ENCODE measurements at places on chromosomes 1 and 21.
A peak's percentile ranks its signal among the peaks of the same experiment; 100 is the strongest.

GRCh38 chr1:193303849-193304248 lies 117.4 kb upstream of the B3GALT2 start:
- DNase-seq = no peak

DNA sequence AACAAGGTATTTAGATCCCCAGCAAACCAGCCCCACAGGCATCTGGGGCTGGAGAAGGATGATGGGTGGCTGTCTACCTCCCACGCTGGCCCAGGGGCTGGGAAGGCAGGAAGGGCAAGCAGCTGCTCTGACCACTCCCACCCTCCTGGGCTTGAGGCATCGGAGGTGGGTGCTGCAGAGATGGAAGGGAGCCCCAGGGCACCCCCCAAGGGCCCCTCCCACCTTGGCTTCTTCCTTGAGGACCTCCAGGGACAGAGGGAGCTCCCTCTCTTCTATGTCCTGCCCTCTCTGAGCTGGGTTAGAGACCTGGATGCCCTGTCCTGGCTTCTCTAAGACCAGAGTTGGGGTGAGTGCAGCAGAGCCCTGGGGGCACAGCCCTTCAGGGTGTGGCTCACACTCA lies 3.1 kb downstream of the CD52 start:
- no peak for DNase-seq

- DNase-seq = no peak
Measured at GRCh38 chr1:19436716-19437476, 48.4 kb downstream of the CAPZB start.

DNA sequence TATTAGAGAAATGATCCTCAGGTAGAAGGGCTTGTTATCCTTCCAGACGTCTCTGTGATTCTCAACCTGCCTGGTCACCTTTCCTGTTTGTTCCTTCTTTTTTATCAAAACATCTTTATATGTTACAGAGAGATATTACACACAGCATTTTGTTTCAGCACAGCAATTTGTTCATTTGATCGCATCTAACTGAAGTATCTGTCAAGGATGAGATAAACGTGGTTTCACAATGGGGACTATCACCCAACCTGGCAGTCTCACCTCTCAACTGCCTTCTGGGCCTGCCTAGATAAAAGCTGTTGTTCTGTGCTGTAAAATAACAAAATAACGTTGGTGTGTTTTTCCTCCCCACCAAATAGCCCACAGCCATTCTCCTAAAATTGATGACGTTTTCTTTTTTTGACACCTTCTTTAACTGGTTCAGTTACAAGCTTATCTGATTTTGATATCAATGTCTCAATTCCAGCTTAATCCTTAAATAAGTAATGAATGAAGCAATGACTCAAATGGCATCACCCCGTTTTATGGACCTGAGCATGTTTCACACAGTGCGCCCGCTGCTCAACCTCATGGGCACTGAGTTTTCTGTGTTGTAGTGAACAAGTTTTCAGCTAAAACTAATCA lies 367.9 kb upstream of the RUNX1 start:
- no peak for DNase-seq

GRCh38 chr21:29293495-29293894 lies 5.2 kb upstream of the BACH1 start:
- no peak for DNase-seq

DNA sequence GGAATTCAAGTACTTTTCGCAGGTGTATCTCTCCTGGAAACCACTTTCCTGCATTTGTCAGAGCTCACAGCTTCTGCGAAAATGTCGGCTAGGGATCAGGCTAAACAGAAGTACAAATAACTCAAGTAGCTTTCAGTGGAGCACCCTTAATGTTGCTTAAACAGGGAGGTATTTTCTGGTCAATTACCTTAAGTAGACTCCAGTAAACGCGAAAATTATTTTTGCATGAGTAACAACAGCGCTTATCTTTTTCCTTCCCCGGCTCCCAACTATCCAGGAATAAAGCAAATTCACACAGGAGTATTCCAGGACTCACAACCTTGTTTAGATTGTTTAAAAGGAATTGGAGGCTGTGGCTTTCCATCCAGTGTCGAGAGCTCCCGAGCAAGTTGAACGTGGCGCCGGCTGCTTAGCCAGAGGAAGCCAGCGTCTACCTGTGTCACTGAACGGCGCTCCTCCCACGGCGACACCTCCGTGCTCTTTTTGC lies 7.3 kb upstream of the SIM2 start:
- DNase-seq = no peak

DNA sequence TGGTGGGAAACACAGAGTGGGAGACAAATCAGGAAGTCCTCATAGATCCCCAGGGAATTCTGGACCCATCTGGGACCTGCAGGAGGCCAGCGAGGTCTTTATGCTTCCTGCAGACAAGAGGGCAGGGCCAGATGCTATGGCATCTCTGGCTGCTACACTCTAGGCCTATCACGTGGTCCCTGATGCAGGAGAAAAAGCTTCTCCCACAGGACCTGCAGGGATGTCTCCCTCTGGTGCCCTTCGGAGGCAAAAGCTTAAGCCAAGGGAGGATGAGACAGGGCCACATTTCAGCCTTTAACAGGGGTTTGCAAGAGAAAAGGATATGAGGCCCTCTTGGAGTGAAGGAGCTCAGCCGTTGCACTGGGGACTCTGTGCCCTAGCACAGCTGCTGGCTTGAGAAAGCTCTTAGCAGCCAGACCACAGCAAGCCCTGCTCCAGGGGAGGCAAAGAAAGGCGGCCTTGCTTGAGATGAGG lies 243.0 kb downstream of the C1orf94 start:
- no peak for DNase-seq

GRCh38 chr1:62288662-62289061 lies 30.6 kb downstream of the KANK4 start:
- DNase-seq = no peak

- no peak for DNase-seq
Measured at GRCh38 chr1:80987824-80988223, 812.9 kb upstream of the ADGRL2 start.

GRCh38 chr1:230816018-230816417 lies 52.3 kb downstream of the C1orf198 start:
- no peak for DNase-seq

GRCh38 chr1:69673321-69673720 lies 105.6 kb downstream of the LRRC7 start:
- DNase-seq = no peak

- DNase-seq = peak; percentile 63
Measured at GRCh38 chr21:41783476-41784180, 16.8 kb upstream of the RIPK4 start.

GRCh38 chr1:107359472-107360241 lies 218.8 kb downstream of the NTNG1 start:
- DNase-seq = no peak

- no peak for DNase-seq
Measured at GRCh38 chr1:28071813-28072212, 16.6 kb downstream of the EYA3 start.

DNA sequence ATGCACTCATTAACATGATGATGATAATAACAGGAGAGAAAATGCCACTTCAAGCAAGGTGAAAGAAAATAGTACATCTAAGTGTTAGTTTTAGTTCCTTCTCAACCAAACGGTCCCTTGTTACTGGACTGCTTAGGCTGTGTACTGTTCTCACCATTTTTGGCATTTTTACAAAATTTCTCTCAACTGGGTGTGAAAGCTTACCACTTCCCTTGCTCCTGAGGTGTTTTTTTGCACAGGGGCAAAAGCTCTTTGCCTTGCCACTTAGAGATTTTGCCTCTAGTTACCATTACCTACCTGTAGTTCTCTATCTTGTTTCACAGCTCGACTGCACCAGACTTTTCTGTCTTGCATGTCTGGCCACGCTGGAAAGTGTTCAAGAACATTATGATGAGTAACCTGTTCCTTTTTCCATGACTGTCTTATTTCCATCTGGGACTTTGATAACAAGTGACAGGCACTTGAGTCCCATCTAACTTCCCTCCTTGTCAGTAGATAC lies 10.7 kb downstream of the NEK7 start:
- DNase-seq = no peak

DNA sequence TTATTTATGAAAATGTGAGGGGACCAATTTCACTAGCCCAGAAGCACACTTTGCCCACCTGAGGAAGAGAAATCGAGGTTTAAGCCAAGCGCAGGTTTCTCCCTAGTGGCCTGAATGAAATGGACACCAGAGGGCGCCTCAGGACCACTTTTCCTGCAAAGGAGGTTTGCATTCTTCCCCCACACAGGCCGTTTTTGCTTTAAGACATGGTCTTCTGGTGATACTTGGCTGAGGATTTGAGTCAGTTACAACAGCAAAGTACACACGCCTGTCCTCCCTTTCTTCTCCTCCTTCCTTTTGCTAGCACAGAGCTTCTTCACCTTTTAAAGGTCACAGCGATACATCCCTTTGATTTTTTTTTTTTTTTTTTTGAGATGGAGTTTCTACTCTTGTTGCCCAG lies 5.4 kb downstream of the PLA2G2E start:
- DNase-seq = peak; percentile 87

GRCh38 chr1:206696812-206697585 lies 12.3 kb downstream of the MAPKAPK2 start:
- no peak for DNase-seq

DNA sequence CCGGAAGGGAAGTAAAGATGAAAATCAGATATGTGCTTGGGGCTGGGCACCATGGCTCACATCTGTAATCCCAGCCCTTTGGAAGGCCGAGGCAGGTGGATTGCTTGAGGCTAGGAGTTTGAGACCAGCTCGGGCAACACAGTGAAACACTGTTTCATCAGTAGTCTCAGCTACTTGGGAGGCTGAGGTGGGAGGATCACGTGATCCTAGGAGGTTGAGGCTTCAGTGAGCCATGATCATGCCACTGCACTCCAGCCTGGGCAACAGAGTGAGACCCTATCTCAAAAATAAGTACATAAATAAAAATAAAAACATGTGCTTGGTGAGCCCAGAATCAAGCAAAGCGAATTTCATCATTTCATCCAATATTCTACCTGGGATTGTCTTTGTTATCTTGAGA lies 23.3 kb upstream of the PCP4 start:
- DNase-seq = no peak

DNA sequence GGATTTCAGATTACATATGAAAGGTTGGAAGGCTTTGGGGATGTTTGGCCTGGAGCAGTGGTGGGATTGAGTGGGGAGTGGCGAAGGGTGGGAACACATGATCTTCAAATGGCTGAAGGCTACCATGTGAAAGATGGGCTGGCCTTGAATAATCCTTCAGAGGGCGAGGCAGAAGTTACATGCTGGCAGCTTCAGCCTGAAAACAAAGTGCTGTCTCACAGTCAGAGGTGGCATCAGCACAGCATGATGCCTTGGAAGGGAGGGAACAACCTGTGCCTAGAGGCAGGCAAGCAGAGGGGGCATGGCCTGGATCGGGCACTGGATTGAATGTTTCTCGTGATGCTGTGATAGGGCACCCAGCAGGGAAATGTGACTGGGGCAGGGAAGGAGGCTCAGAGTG lies 130.8 kb downstream of the BEND5 start:
- DNase-seq = no peak

GRCh38 chr1:202501281-202501680 lies 152.8 kb downstream of the PPP1R12B start:
- DNase-seq = peak; percentile 30

DNA sequence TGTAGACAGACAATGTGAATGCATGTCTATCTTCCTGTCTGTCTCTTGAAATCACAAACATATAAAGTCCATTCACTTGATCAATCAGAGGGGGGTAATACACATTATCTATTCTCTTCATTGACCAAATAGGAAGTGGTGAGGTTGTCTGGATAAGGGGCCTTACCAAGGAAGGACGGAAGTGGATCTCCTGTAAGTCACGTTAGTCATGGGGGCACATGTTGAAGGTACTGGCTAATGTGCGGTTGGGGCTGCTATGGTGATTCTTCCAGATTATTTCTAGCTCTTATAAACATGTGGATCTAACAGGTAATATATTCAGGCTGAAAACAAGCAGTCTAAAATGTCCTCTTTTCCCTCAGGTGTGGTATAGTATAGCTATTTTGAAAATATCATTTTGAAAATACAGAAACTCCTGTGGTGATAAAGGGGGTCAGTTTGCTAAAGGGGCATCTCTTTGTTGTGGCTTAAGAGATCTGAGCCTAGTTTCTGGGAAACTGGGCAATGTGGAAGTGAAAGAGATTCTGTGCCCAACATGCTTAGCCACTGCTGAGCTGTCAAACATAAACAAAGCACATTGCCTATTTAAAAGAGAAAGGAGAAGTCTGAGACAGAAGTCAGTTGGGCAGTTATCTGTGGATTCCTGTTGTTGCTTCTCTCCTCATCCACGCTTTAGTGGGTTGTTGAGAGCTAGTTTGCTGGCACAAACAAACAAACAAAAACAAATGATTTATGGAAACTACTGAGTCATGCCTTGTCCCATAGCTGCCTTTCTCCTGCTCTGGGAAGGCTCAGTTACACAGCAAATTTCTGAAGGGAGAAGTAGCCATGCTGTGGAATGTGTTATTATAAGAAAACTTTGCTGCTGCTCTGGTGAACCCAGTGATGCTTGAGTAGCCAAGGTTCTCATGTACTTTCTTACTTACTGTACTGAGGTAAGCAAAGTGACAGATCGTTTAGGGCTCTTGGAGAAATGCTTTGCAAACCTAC lies 166.9 kb downstream of the HLX start:
- no peak for DNase-seq

- no peak for DNase-seq
Measured at GRCh38 chr21:14453339-14454015, 70.5 kb upstream of the HSPA13 start.

GRCh38 chr1:8889103-8889846 lies 10.8 kb upstream of the ENO1 start:
- no peak for DNase-seq

- DNase-seq = no peak
Measured at GRCh38 chr1:184929711-184930202, 44.6 kb downstream of the NIBAN1 start.
